ENCODE measurements at places on chromosomes 16 and 17. TPM values are rescaled to one million over a fixed set of nuclear protein-coding genes. Genes with fewer than 3 reads are reported as not detected.

The GPT2 gene
- 71.5 TPM for total RNA-seq

DNA sequence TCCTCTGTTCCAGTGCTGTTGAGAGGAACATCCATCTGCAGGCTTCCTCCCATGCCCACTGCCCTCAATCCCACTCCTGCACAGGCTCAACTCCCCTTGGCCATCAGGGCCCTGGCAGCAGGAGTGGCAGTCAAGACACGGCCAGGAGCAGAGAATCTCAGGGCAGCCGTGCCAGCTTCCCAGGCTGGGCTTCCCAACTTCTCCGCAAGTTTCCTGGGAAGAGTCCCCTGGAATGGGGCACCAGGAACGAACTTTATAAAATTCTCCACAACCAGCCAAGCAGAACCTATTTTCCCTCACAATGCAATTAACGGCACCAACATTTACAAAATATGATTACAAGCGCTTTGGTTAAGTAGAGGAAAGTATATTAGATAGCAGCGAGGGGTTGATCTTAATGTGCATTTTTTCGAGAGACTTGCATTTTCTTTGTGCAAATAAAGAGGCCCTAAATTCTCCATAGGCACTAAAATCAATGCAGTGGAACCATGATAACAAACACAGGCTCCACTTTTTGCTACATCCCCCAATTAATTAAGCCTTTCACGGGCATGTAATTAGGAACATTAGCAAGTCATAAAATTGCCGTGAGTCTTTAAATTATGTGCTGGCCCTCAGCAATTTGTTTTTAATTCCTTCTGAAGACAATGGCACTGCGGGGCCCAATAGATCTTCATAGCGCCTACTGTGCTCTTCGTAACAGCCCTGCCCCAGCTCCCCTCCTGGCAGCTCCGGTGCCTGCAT, 99.9 kb upstream of the LHX1 start:
- DNase-seq, result no peak

DNA sequence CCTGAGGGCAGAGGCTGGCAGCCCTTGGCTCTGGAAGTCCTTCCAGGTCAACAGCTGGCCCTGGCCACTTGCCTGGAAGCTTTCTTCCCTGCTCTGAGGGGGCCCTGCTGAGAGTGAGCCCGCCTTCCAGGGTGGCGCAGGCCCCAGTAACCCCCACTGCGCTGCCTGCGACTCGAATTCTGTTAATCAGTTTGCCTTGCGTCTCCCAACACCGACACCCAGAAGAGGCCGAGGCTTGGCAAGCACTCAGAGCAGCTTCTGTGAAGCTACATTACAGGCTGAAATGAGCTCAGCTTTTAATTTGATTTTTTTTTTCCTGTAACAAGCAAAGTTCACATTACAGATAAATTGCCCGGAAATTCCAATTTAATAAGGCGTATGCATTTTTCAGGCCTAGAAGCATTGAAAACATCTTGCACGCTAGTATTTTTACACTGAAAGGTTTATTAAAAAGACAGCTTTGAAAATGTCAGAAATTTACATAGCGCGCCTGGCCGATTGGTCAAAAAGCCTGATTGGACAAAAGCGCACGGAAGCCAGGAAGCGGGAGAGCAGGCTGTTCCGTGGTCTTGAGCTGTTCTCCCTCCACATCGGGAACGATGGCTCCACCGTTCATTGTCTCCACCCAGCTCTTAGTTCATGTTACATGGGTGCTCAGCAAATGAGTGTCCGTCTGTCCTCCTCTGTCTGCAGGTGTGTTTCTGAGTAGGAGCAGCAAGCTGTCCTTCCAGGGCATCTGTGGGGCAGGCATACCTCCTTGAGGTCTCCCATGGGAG, 65.5 kb upstream of the HSBP1 start:
- peak; percentile 52 for DNase-seq

The TBC1D3G gene
- total RNA-seq, result 6.3 TPM

The BCO1 gene
- total RNA-seq, result 0.94 TPM

- peak; percentile 37 for DNase-seq
These were observed 307.5 kb downstream of the CPPED1 start for GRCh38 chr16:12496186-12496585.

GRCh38 chr17:28261219-28261618, 57.8 kb upstream of the TMEM97 start:
- DNase-seq, result no peak

- DNase-seq, result no peak
These were observed 99.1 kb upstream of the CIBAR2 start for GRCh38 chr16:85211271-85211801.

- DNase-seq, result no peak
These were observed 310.7 kb upstream of the CCL2 start for GRCh38 chr17:33944412-33944811.

DNA sequence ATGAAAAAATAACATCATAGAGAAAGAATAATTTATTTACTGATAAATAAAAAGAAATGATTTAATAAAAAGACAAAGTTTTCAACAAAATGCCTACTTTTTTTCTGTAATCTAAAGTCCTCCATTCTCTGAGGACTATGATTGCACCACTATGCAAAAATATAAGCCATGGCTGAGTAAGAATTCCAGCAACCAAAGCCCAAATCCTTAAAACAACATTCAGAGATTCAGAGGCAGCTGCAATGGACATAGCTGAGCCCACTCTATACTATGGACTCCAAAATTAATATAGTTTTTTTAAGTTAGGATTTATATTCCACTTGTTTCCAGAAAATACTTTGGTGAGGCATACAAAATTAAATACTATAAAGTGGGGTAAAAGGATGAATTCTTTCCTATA, 169.5 kb upstream of the C17orf78 start:
- DNase-seq, result no peak

The HES7 gene
- 1.2 TPM for total RNA-seq

- no peak for DNase-seq
These were observed 6.9 kb downstream of the DOK4 start for GRCh38 chr16:57479205-57479975.

- DNase-seq, result no peak
These were observed 4.8 kb downstream of the ABCA10 start for GRCh38 chr17:69223809-69224208.

The CCNF gene
- 10.8 TPM for total RNA-seq

DNA sequence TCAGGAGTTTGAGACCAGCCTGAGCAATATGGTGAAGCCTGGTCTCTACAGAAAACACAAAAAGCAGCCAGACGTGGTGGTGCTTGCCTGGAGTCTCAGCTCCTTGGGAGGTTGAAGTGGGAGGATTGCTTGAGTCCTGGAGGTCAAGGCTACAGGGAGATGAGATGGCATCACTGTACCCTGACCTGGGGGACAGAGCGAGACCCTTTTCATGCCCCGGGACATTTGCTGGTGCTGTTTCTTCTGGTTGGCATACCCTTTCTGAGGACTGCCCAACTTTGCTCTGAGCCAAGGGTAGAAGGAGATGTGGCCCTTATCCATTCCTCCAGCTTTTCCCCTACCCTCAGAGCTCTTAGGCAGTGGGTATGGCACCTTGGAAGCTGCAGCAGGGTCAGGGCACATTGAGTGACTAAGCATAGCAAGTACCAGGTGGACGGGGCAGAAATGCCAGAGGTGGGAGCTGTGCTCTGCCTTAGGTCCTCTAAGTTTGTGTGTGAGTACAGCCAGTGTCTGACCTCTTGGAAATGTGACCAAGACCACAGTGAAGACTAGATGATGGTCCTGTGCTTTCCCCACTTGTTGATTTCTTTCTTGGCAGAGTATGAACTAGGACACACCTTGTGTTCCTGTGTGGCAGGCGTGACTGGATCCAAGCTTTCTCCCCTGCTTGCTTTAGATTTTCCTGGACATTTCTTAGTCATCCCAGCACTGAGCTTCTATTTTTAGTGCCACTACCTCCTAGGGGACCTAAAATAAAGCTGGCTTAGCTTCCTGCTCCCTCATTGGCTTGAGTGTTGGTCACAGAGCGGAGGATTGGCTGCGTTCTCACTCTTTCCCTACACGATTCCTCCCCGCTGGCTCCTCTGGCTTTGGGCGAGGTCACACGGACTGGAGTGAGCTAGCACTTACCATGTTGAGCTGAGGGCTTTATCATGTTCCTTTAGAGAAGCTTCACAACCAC, 9.9 kb upstream of the EDC4 start:
- no peak for DNase-seq

The VASN gene
- 17.3 TPM for total RNA-seq

The SNRNP25 gene
- 65.4 TPM for total RNA-seq

- DNase-seq, result no peak
These were observed 32.3 kb upstream of the CAPN15 start for GRCh38 chr16:495127-495748.

- DNase-seq, result no peak
These were observed 66.5 kb downstream of the IGF2BP1 start for GRCh38 chr17:49063652-49064051.

The HASPIN gene
- total RNA-seq, result 0.28 TPM

DNA sequence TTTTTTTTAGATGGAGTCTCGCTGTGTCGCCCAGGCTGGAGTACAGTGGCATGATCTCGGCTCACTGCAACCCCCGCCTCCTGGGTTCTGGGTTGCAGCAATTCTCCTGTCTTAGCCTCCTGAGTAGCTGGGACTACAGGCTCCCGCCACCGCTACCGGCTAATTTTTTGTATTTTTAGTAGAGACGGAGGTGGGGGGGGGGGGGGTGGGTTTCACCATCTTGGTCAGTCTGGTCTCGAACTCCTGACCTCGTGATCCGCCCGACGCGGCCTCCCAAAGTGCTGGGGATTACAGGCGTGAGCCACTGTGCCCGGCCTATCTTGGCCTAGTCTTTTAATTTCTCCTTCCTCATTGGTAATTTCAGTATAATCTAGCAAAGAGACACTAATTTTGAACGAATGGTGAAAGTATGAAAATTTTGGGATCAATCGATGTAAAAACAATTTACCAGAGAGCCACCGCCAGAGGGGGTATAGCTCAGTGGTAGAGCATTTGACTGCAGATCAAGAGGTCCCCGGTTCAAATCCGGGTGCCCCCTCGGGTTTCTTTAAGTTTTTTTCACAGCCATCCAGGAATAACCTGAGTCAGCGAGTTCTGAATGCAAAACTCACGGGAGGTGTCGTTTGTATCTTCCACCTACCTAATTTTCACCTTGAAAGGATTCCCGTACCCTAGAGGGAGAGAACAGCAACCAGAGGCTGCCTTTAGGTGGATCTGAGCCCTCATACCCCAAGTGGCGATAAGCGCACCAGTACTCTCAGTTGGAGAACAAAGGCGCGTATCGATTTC, 2.5 kb upstream of the LASP1 start:
- peak; percentile 64 for DNase-seq

The CACNG3 gene
- total RNA-seq, result 34.9 TPM

DNA sequence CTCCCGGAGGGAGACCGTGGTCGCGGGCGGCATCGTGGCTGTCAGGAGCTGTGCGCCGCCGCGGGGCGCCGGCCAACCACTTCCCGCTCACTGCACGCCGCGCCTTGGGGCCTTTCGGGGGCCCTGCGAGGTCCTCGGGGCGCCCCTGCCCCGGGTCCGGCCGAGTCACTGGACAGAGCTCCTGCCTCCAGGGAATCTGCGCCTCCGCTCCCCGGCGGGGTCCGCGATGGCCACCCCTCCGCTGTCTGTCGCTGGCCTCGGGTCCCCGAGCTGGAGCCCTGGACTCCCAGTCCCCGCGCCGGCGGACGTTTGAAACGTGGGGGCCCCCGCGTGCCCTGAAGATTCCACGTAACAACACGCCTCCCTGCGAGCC, at the start of gene QRICH2:
Gene QRICH2 (minus strand): TSS at position 311 of the 373 bp plus-strand sequence. CDS start 278 bp downstream, at position 33.
- DNase-seq, result no peak

The SCNN1B gene
- total RNA-seq, result not detected

The MATCAP1 gene
- total RNA-seq, result 76.0 TPM

GRCh38 chr16:55248494-55248893, 75.5 kb upstream of the IRX6 start:
- DNase-seq, result no peak

DNA sequence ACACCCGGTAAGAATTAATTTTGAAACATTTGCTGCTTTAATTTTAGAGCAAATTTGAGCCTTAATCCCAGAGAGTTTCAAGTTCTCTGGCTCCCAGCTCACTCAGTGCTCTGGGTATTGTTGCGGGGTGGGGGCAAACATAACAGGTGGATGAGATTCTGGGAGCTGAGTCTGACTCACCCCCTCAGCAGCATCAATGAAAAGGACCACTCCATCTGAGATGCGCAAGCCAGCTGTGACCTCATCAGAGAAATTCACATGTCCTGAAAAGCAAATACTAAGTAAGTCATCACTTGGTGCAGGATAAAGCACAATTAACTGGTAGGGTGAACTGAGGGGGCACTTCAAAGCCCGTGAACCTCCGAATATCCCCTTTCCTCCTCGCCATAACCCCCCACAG, 19.9 kb downstream of the EFTUD2 start:
- no peak for DNase-seq

DNA sequence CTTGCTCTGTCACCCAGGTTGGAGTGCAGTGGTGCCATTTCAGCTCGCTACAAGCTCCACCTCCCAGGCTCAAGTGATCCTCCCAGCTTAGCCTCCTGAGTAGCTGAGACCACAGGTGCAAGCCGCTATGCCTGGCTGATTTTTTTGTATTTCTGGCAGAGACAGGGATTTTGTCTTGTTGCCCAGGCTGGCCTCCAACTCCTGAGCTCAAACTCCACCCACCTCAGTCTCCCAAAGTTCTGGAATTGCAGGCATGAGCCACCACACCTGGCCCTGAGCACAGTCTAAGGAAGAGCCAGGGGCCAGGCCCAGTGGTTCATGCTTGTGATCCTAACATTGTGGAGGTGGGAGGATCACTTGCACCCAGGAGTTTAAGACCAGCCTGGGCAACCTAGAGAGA, 21.8 kb upstream of the BCO1 start:
- no peak for DNase-seq

The TEX19 gene
- not detected for total RNA-seq

- peak; percentile 68 for DNase-seq
These were observed 40.1 kb downstream of the KLHDC4 start for GRCh38 chr16:87725596-87726235.

DNA sequence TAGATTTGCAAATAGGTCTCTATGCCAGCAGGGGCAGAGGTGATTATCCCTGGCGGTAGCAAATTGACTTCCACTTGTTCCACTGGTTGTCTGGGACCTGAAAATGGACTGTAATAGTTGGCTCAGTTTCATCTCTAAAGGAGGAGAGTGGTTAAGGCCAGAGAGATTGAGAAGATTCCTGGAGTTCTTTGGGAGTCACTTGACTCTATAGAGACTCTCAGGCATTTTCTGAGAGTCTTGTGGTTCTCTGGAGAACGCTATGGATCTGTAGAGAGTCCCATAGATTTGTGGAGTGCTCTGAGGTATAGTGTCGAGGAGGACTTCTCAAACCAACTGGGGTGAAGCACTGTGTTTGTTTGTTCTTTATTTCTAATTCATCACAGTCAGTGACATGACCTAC, 8.9 kb upstream of the PMP22 start:
- DNase-seq, result no peak

All from dorsolateral prefrontal cortex (tissue), 122 donors.